ENCODE measurements at places on chromosomes 13 and 19.

GRCh38 chr13:96075953-96076543 is 13.9 kb upstream of the HS6ST3 start:
- no peak for DNase-seq

DNA sequence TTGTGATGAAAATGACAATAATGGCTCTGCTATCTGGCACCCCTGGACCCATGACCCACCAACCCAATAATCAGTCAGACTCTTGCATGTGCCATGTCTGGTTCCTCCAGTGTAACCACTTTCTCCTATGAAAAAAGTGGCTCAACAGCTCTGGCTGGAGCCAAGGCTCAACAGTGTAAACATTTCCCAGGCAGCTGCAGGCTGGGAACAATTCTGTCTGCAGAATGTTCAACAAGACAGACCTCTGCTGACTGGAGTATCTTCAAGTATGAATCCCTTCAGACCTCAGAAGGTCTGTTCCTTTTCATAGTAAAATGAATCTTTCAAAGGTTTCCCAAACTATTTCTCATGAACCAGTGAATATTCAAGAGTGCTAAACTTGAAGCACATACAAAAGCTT is 410.1 kb upstream of the HTR2A start:
- DNase-seq, result no peak

GRCh38 chr13:50208826-50209335 is 193.6 kb downstream of the KCNRG start:
- peak; percentile 33 for DNase-seq

DNA sequence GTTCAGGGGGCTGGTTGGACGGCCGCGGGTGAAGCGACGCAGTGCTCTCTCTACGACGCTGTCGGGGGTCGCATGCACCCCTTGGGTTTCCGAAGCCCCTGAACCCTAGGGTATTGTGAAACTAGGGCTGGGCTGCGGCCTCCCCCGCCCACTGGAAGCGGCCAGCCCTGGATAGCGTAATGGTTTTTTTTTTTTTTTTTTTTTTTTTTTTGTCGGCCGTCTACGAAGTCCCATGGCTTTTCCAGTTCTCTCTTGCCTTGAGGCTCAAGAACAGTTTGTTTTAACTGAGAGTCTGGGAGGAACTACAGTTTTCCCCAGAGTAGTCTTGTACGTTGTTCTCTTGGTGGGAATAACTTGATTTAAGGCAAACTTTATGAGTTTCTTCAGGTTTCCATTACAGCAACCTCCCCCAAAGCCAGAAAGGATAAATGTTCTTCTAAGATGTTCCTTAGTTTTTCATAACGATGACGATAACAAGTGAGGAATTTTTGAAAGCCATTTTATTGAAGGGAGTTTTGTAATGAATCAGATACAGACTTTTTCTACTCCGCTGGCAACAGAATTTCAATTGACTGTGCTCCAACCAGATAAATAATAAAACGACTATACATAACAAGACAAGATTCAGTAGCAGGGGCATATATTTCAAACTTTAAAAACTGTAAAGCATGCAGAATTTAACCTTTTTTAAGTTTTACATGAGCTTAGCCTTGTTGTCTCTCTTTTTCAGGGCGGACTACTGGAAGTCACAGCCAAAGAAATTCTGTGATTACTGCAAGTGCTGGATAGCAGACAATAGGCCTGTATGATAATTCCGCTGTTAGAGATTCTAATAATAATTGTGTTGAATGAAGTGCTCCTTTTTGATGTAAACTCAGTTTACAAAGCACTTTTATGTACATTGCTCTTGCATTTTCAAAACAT is 867 bp downstream of the WBP4 start:
- DNase-seq, result peak; percentile 88
